ENCODE measurements at places on chromosomes 1 and 21.

DNA sequence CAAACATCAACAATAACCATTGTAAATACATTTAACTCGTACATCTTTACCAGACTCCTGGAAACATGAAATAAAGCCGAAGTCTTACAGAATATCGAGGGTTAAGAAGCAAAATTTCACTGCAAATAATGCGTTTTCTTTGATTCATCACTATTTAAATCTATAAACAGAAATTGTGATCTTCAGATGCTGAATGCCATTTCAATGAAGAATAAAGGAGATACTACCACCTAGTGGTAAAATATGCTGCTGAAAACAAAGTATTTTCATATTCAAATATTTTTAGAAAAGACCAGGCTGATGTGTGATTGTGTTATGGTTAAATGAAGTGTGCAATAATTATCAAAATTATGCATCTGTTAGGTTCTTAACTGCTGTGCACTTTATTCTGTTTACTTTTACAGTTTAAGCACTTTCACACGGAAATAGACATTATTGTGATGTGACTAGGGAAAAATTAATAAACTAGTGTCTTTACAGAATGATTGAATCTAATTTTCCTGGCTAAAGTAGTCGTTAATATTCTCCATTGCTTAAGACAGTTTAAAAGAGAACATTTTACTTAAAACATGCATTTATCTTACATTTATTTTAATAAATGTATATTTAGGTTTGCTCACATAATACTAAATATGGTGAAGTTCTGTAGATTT lies 1093.1 kb downstream of the MRPL39 start:
- peak; percentile 15 for DNase-seq

DNA sequence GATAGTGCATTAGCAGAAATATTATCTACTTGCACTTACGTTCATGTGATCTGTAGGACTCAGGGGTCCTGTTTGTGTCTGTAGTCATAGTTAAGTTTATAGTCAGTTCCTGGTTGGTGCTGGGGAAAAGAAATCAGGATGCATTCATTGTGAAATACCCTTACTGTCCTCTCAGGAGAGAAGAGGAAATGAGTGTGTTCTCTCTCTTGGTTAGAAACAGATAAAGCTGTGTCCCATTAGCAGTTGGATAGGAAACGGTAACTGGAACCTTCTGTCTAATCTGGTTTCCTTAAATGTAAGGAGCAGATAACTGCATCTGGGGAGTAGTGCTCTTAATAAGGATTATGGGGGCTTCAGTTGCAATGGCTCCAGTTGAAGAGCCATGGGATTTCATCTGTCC lies 8.9 kb downstream of the SDCCAG8 start:
- peak; percentile 31 for DNase-seq

GRCh38 chr1:12309783-12310742 lies 80.2 kb downstream of the VPS13D start:
- DNase-seq, result no peak

DNA sequence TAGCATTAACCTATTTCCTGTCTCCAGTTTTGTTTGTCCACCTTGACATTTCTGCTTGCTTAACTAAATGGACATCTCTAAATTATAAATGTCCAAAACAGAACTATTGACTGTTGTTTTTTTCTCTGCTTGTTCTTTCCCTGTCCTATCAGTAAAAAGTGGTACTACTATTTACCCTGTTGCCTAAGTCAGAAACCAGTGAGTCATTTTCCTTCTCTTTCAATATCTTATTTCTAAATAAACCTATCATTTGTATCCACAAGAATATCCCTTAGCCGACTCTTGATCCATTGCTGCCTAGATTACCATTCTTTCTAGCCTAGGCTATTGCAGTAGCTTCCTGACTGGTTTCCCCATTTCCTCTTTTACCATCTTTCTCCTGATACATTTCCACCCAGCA lies 22.5 kb downstream of the MIER1 start:
- no peak for DNase-seq

DNA sequence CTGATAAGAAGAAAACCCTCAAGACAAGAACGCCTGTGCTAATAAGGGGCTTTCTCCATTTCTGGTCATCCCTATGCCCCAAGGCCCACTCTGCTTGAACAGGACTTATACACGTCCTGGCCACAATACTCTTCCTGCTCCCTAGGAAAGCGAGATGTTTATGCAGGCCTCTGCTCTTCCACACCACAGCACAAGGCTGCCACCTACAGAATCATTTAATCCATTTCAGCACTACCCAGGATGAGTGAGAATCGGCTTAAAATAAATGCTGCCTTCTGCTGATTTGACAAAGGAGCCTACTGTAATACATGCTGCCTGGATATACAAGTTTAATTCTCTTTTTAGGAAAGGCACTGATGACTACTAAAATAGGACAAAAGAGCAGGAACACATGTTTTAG lies 29.4 kb downstream of the FRRS1 start:
- DNase-seq, result peak; percentile 5

- DNase-seq, result no peak
These were observed 29.7 kb downstream of the ZBTB8A start for GRCh38 chr1:32568929-32569328.

DNA sequence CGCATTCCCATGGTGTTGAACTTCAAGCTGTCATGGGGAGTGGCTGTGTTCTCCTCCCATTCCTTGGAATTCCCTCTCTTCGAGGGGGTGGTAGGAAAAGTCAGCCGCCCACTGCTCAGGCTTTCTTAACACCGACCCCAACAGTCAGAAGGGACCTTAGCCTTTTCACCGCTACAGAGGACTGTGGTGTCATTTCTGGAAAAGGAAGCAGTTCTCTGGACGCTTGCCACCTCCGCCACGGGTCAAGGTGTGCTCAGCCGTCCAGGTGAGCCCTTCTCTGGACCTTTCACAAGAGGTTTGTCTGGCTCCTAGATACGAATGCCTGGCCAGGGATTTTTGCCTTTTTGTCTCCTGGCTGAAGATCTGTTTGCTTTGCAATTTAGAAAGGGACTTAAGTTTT lies 31.8 kb downstream of the CLIC6 start:
- no peak for DNase-seq

GRCh38 chr1:20472860-20473711 lies 12.9 kb downstream of the CAMK2N1 start:
- DNase-seq, result no peak

- DNase-seq, result no peak
These were observed 18.4 kb upstream of the LY9 start for GRCh38 chr1:160777486-160778089.

DNA sequence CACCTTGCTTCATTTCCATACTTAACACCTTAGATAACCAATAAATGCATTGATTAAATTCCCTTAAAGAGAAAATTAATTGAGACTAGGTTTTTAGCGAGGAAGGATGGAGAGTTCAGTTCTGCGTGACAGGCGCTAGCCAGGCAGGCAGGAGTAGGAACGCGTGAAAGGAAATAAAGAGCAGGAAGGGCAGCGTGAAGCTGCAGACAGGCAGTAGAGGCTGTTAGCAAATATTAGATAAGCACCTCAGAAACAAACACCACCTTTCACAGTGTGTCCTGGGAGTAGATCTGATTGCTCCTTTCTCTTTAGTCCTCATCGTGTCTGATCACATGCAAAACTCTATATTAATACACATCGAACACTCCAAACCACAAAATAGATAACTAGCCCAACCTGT lies 282.7 kb upstream of the ADGRL2 start:
- no peak for DNase-seq

DNA sequence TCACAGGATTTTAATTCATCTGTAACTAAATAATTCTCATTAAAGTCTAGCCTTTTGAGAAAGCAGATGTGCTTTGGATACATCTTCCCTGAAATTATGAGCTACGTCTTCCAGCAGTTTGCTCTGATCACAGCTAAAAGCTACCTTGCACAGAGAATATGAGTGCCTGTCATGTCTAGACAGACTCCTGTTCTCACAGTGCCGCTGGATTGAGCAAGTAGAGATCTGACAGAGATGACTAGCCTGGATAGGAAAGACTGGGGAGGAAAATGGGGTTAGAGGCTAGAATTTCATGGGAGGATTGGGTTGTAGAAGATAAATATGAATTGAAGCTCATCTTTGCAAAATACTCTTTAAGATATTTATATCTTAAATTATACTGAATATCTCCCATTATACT lies 24.1 kb downstream of the CEPT1 start:
- no peak for DNase-seq

DNA sequence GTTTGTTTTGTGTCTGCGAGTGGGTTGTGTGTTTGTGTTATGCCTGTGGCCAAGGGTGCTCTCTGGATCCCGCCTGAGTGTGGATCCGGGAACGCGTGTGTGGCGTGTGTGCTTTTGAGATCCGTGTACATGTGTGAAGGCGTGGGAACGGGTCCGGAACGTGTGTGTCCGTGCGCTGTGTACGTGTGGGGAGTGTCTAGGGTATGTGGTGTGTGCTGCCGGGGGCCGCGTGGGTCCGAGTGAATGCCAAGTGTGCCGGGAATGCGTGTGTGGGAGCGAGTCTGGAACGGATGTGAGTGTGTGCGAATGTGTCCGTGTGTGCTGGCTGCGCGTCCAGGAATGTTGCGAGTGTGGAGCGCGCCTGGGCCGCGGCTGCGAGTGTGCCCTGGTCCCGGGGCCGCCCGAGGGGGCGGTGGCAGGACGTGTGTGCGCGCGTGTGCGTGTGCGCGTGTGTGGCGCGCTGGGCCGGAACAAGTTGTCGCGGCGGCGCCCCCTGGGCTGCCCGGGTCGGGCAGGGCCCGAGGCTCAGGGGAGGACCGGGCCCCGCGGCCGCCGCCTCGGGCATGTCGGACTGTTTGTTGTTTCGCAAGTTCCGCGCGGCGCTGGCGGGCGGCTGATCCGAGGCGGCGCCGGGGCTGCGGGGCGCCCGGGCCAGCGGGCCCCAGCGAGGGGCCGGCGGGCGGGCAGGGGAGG lies 953 bp downstream of the PTPRU start:
- DNase-seq, result no peak

DNA sequence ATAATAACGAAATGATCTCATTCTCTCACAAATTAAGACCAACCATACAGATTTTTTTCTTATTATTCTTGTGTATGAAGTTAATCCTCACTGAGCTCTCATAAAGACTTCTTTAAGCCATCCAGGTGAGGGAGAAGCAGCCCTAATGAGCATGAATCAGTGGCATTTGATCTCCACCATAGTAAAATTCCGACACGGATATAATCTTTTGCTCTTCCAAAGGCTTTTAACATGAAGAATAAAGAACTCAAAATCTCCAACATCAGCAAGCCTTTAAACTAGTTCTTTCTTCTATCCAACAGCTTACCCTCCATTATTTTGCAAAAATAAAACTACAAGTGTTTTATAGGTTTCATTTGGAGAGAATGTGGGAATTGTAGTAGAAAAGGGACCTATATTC lies 714.7 kb upstream of the NEGR1 start:
- no peak for DNase-seq

DNA sequence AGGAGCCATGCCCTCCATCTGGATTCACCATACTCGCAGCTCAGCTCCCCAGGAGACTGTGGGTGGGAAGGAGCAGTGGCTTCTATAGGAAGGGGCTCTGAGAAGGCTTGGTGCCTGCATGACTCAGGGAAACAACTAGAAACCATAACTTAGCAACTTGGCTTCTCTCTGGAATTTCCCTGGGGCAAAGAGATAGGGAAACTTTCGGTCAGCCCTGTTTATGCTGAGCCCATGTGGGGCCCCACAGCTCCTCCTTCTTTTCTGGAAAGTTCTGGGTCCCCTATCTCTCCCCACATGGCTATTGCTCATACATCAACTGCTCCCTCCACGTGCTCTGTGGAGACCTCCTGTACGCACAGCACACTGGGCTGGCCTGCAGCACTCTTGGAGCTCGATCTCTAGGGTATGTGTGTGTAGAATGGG lies 39.3 kb downstream of the PLEKHA6 start:
- no peak for DNase-seq

DNA sequence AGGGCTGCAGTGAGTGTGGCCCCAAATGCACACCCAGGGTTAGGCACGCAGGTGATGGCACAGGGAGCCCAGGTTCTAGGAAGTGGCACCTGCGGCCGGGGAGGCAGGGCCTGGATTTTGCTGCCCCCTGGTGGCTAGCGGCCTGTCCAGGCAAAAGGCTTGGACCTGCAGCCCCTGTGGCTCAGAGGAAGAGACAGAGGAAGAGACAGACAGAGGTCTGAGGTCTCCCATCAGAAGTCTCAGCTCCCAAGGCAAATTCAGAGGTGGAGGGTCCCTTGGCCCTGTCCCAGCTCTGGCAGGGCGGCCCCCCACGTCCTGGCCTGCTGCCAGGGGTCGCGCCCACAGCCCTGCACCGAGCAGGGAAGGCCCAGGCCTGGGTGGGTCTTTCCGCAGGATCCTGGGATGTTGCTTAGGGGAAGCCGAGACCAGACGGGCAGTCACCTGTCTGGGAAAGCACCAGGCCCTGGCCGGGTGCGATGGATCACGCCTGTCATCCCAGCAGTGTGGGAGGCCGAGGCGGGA lies 8.0 kb upstream of the TNFRSF14 start:
- DNase-seq, result peak; percentile 33

Data from NCI-H1436 treated with DMSO at 0.1 percent for 48 hours (cell line).